ENCODE measurements at places on chromosomes 16 and 17.

DNA sequence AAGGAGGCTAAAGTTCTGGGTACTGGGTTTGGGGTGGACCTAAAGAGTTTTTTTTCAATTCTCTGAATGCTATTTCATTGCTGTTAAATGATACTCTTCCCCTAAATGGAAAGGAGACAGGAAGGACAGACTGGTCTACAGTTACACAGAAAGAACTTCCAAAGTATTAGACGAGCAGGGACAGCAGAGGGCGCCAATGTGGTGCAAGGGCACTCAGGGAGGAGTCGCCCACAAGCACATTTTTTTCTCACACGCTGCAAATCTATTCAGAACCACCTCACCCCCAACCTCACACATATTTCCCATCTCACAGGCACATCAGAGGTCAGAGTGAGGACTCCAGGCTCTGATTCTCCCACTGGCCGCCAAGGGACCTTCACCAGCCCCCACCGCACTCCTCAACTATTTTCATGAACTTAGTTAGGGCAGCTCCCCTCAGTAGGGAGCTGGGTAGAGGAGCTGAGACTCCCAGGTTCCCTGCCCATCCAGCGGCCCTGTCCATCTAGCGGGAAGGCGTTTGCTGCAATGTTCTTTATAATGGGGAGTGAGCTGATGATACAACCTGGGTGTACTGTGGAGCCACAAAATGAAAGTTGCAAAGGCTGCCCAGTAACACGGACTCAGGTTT lies 6.8 kb upstream of the CA4 start:
- H3K36me3 ChIP-seq = no peaks in the 10 kb centered on the region
- no peak overlapping the region for H3K27ac ChIP-seq
- DNase-seq = peak; percentile 96
- H3K4me1 ChIP-seq = peaks cover 32% of the 10 kb centered on the region
- H3K27me3 ChIP-seq = peaks cover 38% of the 10 kb centered on the region
- peak overlapping the region; percentile 1 for H3K4me3 ChIP-seq

- no peak overlapping the region for H3K27ac ChIP-seq
- no peak for DNase-seq
- H3K4me1 ChIP-seq = no peaks in the 10 kb centered on the region
- no peaks in the 10 kb centered on the region for H3K27me3 ChIP-seq
- no peaks in the 10 kb centered on the region for H3K36me3 ChIP-seq
Observed at GRCh38 chr17:75063201-75063600, 16.2 kb downstream of the KCTD2 start.

DNA sequence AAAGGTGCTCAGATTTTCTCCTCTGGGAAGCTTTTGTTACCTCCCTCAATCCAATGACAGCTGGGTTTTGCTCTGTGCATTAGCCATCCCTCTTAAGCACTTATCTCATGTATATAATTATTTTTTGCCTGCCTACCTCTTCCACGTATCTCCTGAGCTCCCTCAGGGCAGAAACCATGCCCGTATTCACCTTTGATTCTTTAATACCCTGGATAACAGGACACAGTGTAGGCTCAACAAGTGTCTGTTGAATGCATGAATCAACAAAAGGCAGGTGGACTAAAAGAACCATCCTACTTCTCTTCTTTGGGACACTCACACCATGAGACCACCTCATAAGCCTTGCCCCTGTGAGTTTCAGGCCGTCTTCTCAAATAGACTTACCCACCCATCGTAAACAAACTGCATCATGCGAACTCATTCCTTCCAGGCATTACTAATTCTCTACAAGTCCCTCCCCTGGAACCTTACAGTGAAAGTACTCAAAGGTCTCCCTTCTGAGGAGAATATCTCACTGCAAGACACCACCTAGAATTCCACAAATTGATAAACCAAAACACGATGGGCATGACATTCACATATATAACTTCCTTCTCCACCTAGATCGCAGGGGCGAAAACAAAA lies 3.2 kb downstream of the ARHGAP17 start:
- H3K36me3 ChIP-seq = no peaks in the 10 kb centered on the region
- no peak for DNase-seq
- no peak overlapping the region for H3K4me3 ChIP-seq
- H3K27me3 ChIP-seq = no peaks in the 10 kb centered on the region
- H3K4me1 ChIP-seq = peaks cover 28% of the 10 kb centered on the region

GRCh38 chr17:56064506-56064905 lies 88.8 kb upstream of the ANKFN1 start:
- H3K4me1 ChIP-seq = no peaks in the 10 kb centered on the region
- no peaks in the 10 kb centered on the region for H3K36me3 ChIP-seq
- no peak overlapping the region for H3K27ac ChIP-seq
- no peak for DNase-seq

GRCh38 chr17:21542070-21542469 lies 150.3 kb upstream of the KCNJ18 start:
- no peaks in the 10 kb centered on the region for H3K4me1 ChIP-seq
- H3K4me3 ChIP-seq = no peak overlapping the region
- DNase-seq = no peak
- no peak overlapping the region for H3K27ac ChIP-seq
- H3K27me3 ChIP-seq = no peaks in the 10 kb centered on the region
- H3K36me3 ChIP-seq = no peaks in the 10 kb centered on the region

DNA sequence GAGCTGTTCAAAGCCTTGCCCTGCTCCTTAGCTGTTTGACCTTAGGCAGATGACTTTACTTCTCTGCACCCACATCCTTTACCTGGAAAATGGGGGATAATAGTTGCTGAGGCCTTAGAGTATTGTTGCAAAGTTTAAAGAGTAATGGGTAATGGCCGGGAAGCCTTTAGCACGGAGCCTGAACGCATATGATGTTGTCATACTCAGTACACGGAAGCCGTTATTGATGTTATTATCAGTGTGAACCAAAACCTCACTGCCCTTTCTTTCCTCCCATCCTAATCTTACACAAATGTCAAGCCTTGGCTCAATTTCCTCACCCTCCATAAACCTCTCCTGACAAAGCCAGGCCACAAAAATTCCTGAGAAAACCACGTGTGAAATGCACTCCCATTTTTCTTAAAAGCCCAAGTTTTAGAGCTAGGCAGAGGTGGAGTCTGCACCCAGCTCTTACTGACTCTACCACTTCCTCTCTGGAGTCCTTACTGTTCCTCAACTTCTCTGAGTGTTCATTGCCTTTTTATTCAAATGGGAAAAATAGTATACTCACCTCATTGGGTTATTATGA lies 67.3 kb upstream of the CACNG3 start:
- no peak for DNase-seq
- no peak overlapping the region for H3K4me3 ChIP-seq
- no peaks in the 10 kb centered on the region for H3K4me1 ChIP-seq
- no peak overlapping the region for H3K27ac ChIP-seq
